Neural crest cell (in vitro differentiated cells): ENCODE measurements at places on chromosomes 16 and 17. TPM values are rescaled to one million over a fixed set of nuclear protein-coding genes. Genes with fewer than 3 reads are reported as not detected.
A peak's percentile ranks its signal among the peaks of the same experiment; 100 is the strongest.

DNA sequence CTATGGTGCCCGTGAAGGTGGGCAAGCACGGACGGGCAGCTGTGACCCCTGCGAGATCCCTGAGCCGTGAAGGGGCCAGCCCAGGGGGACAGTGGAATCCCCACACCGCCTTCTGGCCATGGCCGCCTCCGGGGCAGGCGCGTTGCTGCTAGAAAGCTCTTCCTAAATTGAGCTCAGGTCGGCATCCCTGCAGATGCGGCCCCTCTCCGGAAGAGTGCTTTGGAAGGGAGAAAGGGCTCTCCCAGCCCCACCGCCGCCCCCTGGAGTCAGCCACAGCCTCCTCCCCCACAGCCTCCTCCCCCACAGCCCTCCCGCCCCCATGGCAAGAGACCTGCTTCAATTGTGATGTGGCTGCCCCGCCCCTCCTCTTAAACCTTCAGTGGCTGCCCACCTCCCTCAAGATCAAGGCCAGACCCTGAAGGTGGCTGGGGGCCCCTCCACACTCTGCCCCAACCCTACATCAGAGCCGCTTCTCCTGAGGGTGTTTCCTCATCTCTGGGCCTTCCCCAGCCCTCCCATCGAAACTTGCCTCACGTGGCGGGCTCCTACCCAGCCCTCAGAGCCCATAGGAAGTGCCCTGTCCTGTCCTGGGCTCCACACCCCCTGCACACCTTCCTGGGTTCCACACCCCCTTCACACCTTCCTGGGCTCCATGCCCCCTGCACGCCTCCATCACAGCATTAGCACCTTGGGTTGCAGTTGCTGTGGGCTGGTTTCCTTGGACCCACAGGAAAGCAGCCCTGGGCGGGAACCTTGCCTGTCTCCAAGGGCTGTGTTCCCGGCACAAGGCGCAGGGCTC lies 5.5 kb upstream of the CBFA2T3 start:
- H3K4me1 ChIP-seq = no peaks in the 10 kb centered on the region
- no peak for DNase-seq
- H3K4me3 ChIP-seq = no peak overlapping the region
- no peaks in the 10 kb centered on the region for H3K27me3 ChIP-seq
- no peaks in the 10 kb centered on the region for H3K36me3 ChIP-seq

DNA sequence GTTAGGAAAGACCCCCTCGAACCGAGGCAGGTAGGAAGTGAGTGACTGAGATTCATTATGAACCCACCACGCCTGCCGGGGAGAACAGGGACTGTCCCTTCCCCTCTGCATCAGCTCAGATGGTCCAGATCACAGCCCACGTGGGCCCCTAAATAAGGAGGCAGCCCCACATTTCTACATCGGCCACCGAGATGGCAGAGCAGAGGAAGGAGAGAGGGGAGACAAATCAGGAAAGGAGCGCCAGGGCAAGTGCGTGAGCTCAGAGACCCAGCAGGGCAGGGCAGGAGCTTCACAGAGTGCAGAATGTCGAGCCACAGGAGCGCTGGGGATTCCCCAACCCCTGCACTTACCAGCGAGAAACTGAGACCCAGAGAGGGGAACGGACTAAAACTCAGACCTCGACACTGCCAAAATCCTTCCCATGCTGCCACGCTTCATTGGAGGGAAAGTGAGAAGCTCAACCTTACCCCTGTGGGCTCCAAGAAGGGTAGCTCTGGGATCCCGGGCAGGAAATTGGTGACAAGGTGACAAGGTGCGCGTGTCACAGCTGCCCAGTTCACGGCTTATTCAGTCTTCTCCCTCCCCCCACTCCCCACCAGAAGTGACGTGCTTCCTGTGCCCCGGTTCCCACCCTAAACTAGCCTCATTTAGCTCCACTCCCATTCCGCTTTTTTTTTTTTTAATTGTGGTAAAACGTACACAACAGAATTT lies at the start of gene ICAM2:
ICAM2 (minus strand) TSS at position 578 of the 711 bp plus-strand sequence. CDS start 13,942 bp downstream, outside the sequence.
- H3K4me1 ChIP-seq = peaks cover 8% of the 10 kb centered on the region
- H3K27me3 ChIP-seq = no peaks in the 10 kb centered on the region
- H3K4me3 ChIP-seq = no peak within 1 kb of the TSS
- H3K36me3 ChIP-seq = no peaks in the 10 kb centered on the region
- DNase-seq = no peak
- H3K27ac ChIP-seq = peak within 1 kb of the TSS; percentile 91

- H3K27me3 ChIP-seq = peaks cover 7% of the 10 kb centered on the region
- H3K36me3 ChIP-seq = no peaks in the 10 kb centered on the region
- DNase-seq = no peak
- H3K4me3 ChIP-seq = no peak overlapping the region
Measured at GRCh38 chr17:10920558-10921108, 82.7 kb upstream of the PIRT start.

- H3K27me3 ChIP-seq = no peaks in the 10 kb centered on the region
- H3K4me1 ChIP-seq = no peaks in the 10 kb centered on the region
- no peak for DNase-seq
- peaks cover 11% of the 10 kb centered on the region for H3K36me3 ChIP-seq
- H3K4me3 ChIP-seq = no peak overlapping the region
Measured at GRCh38 chr16:55559233-55559632, 7.3 kb upstream of the CAPNS2 start.

DNA sequence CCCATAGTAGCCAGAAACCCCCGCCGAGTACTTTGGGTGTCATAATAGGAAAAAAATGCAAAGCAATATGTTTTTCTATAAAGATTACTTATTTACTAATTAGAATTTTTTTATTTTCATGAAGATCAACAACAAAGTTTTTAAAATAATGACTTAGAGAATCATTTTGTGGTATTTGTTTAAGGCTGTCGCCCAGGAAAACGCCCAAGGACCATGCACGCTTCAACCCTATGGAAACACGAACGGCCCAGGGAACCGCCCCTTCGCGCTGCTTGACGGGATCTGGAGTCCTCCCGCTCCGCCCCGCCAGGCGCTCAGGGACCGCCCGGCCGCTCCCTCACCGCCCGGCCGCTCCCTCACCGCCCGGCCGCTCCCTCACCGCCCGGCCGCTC lies 408 bp upstream of the KPNA2 start:
- peak overlapping the region; percentile 99 for H3K4me3 ChIP-seq
- H3K27me3 ChIP-seq = peaks cover 4% of the 10 kb centered on the region
- H3K4me1 ChIP-seq = peaks cover 46% of the 10 kb centered on the region
- DNase-seq = peak; percentile 83
- H3K36me3 ChIP-seq = peaks cover 14% of the 10 kb centered on the region
- no peak overlapping the region for H3K27ac ChIP-seq

GRCh38 chr16:83473926-83474650 lies 333.7 kb upstream of the HSBP1 start:
- H3K36me3 ChIP-seq = no peaks in the 10 kb centered on the region
- no peaks in the 10 kb centered on the region for H3K27me3 ChIP-seq
- no peak for DNase-seq
- H3K27ac ChIP-seq = no peak overlapping the region

- H3K4me3 ChIP-seq = no peak overlapping the region
- no peaks in the 10 kb centered on the region for H3K27me3 ChIP-seq
- H3K36me3 ChIP-seq = no peaks in the 10 kb centered on the region
- DNase-seq = no peak
- peaks cover 10% of the 10 kb centered on the region for H3K4me1 ChIP-seq
Measured at GRCh38 chr17:43616852-43617251, 44.9 kb downstream of the MEOX1 start.

DNA sequence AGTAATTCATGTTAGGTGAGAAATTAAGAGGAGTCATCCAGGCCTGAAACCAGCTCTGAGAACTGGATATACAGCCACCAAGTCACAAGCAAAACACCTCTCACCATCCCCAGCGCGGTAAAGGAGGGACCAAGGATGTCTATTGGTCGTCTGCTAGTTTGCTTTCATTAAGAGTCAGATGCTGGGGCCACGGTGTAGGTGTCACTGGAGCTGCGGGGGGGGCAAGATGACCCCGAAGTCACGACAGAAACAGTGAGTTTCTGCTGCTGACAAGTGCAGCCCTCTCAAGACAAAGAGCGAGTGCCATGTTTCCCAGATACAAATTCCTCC lies 790 bp downstream of the NCBP3 start:
- H3K27ac ChIP-seq = peak overlapping the region; percentile 96
- peak overlapping the region; percentile 99 for H3K4me3 ChIP-seq
- peaks cover 2% of the 10 kb centered on the region for H3K36me3 ChIP-seq
- peaks cover 4% of the 10 kb centered on the region for H3K27me3 ChIP-seq
- DNase-seq = no peak

GRCh38 chr17:16215002-16215272 lies 397 bp downstream of the NCOR1 start:
- no peak for DNase-seq
- H3K4me3 ChIP-seq = peak overlapping the region; percentile 95
- no peak overlapping the region for H3K27ac ChIP-seq
- H3K4me1 ChIP-seq = peaks cover 38% of the 10 kb centered on the region
- H3K27me3 ChIP-seq = no peaks in the 10 kb centered on the region
- H3K36me3 ChIP-seq = no peaks in the 10 kb centered on the region

GRCh38 chr17:77356109-77356689 lies 215.4 kb downstream of the SEC14L1 start:
- H3K36me3 ChIP-seq = no peaks in the 10 kb centered on the region
- no peak overlapping the region for H3K27ac ChIP-seq
- peaks cover 39% of the 10 kb centered on the region for H3K4me1 ChIP-seq
- H3K27me3 ChIP-seq = peaks cover 4% of the 10 kb centered on the region
- H3K4me3 ChIP-seq = no peak overlapping the region

GRCh38 chr16:9906218-9906617 lies 276.0 kb downstream of the GRIN2A start:
- H3K27ac ChIP-seq = no peak overlapping the region
- H3K36me3 ChIP-seq = no peaks in the 10 kb centered on the region
- H3K27me3 ChIP-seq = peaks cover 7% of the 10 kb centered on the region
- no peak overlapping the region for H3K4me3 ChIP-seq
- peaks cover 4% of the 10 kb centered on the region for H3K4me1 ChIP-seq
- DNase-seq = no peak

- H3K36me3 ChIP-seq = no peaks in the 10 kb centered on the region
- peaks cover 27% of the 10 kb centered on the region for H3K4me1 ChIP-seq
- peak overlapping the region; percentile 49 for H3K4me3 ChIP-seq
- peak; percentile 16 for DNase-seq
- H3K27ac ChIP-seq = peak overlapping the region; percentile 82
- no peaks in the 10 kb centered on the region for H3K27me3 ChIP-seq
Measured at GRCh38 chr17:51372345-51373004, 112.1 kb downstream of the UTP18 start.

DNA sequence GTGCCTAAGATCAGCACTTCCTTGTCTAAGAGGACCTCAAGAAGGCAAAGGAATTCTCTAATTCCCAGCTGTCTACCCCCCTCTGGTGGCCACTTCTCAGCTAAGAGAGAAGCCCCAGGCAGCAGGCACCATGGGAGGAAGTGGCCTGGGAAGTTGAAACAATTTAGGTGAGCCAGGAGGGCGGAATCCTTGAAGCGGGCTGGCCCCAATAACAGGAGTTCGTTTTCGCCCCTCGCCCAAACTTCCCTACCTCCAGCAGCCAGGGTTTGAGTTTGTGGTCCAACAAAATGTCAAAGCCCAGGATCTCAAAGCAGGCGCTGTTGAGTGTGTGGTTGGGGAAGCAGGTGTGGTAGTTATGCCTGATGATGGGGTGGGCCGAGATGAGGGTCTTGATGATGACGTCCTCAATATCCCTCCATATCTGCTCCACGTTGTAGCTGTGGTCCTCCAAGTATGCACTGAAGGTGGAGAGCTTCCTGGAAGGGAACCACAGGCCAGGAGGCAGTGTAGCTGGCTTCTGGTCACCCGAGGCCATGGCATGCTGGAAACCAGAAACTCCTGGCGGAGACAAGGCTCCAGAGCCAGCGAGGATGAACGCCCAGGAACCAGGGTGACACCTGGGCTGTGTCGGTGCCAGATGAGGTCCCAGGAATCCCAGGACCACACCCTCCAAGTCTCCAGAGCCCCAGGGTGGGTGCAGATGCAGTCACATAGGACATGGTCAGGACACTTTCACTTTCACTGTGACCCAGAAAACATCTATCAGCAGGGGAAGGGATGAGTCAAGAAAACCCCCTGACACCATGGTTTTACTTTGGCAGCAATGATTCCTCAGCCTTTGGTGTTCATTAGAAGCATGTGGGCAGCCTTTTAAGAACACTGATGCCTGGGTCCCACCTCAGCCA lies 25.6 kb downstream of the TTLL6 start:
- peaks cover 34% of the 10 kb centered on the region for H3K27me3 ChIP-seq
- H3K27ac ChIP-seq = no peak overlapping the region
- peaks cover 25% of the 10 kb centered on the region for H3K4me1 ChIP-seq
- H3K4me3 ChIP-seq = no peak overlapping the region
- H3K36me3 ChIP-seq = no peaks in the 10 kb centered on the region

- no peak overlapping the region for H3K4me3 ChIP-seq
- H3K4me1 ChIP-seq = peaks cover 10% of the 10 kb centered on the region
- no peak for DNase-seq
- no peak overlapping the region for H3K27ac ChIP-seq
Measured at GRCh38 chr16:4617880-4618279, 3.2 kb upstream of the UBALD1 start.

DNA sequence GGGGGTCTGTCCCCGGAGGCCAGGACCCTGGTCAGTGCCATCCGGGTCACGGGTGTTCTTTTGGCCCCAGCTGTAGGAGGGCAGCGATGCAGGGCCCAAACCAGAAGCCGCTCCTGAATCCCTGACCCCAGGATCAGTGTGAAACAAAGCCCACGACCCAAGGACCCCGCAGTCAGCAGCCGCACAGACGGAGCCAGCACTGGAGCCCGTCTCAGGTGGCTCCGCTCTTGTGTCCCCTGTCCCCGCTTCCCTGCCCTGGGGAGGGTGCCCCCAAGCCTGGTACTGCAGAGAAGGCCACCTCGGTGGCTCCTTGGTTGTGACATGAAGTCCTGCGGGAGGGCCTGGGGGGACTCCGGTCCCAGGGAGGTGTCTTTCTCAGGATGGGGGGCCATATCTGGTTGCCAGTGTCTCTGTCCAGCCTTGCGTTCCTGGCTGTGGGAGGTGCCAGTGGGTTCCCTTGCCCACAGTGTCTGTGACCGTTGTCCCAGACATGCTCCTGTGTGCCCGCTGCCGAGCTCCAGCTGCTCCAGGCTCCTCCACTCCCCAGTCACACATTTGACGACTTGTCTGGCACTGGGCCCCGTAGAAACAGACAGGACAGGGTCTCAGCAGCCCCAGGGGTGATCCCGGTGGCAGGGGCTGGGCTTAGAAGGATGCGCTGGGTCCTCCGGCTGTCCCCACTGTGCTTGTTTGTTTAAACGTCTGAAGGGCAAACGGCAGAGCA lies 33.6 kb downstream of the BAIAP2 start:
- H3K36me3 ChIP-seq = no peaks in the 10 kb centered on the region
- H3K4me1 ChIP-seq = peaks cover 24% of the 10 kb centered on the region
- H3K27ac ChIP-seq = no peak overlapping the region
- H3K27me3 ChIP-seq = no peaks in the 10 kb centered on the region
- no peak for DNase-seq
- H3K4me3 ChIP-seq = no peak overlapping the region

The LHX1 gene
- total RNA-seq = 0.43 and 1.1 TPM in 2 replicates

The EPX gene
- total RNA-seq = not detected in 2 replicates

The CHST5 gene
- 1.3 and 1.5 TPM in 2 replicates for total RNA-seq

The HLF gene
- total RNA-seq = not detected in 2 replicates

The PDK2 gene
- 21.6 and 24.6 TPM in 2 replicates for total RNA-seq

The TIMM22 gene
- 18.7 and 19.5 TPM in 2 replicates for total RNA-seq

The MAPK8IP3 gene
- total RNA-seq = 111 and 113 TPM in 2 replicates

The CSH1 gene
- total RNA-seq = not detected in 2 replicates

The RTN4RL1 gene
- 0.36 and 0.47 TPM in 2 replicates for total RNA-seq

The NACA2 gene
- not detected in 2 replicates for total RNA-seq

The NKD1 gene
- total RNA-seq = 49.8 and 54.7 TPM in 2 replicates

The ANKRD40CL gene
- not detected in 2 replicates for total RNA-seq
